ENCODE measurements at places on chromosomes 16 and 17. TPM values are rescaled to one million over a fixed set of nuclear protein-coding genes. Genes with fewer than 3 reads are reported as not detected.

ZKSCAN2 gene
- 9.1 TPM for total RNA-seq

ULK2 gene
- total RNA-seq, result 7.4 TPM

ERBB2 gene
- 8.4 TPM for total RNA-seq

HASPIN gene
- total RNA-seq, result 3.1 TPM

CHST4 gene
- not detected for total RNA-seq

HIGD1B gene
- total RNA-seq, result not detected

Data from B cell (primary cell).